ENCODE measurements at places on chromosomes 12 and 14. TPM values are rescaled to one million over a fixed set of nuclear protein-coding genes. Genes with fewer than 3 reads are reported as not detected.

SALL2 gene
- 10.9 TPM for total RNA-seq

SLC38A4 gene
- total RNA-seq, result not detected

VEZT gene
- total RNA-seq, result 46.8 TPM

HOTAIR gene
- total RNA-seq, result 9.2 TPM

DNA sequence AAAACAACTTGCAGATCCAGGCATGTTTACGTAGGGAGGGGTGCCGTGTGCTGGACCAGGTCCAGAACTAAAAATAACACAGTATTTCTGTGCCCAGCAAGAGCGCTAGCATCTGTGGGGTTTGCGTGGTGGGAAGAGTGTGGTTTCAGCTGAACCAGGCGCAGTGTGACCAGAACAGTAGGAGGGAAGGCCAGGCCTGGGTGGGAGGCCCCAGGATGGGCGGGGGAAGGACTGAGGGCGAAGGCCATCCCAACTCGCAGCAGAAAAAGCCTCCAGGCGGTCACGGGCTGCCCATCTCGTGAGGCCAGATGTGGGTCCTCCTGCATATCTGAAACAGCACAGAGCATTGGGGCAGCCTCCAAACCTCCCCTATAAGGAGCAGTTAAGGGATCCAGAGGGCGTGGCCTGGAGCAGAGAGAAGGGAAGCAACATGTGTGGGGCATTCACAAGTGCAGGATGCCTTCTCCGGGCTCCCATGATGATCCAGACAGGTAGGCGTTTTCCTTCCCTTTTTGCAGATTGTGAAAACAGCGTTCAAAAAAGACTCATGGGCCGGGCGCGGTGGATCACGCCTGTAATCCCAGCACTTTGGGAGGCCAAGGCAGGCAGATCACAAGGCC lies 17.8 kb upstream of the CD9 start:
- no peak overlapping the region for H3K27ac ChIP-seq
- DNase-seq, result no peak
- H3K4me1 ChIP-seq, result peaks cover 31% of the 10 kb centered on the region
- no peaks in the 10 kb centered on the region for H3K36me3 ChIP-seq
- no peaks in the 10 kb centered on the region for H3K27me3 ChIP-seq

GRCh38 chr14:101122237-101123141 lies 219.0 kb upstream of the RTL1 start:
- no peak overlapping the region for H3K4me3 ChIP-seq
- H3K4me1 ChIP-seq, result no peaks in the 10 kb centered on the region
- no peaks in the 10 kb centered on the region for H3K36me3 ChIP-seq

Data from PC-9 (cell line).